ENCODE measurements at places on chromosomes 4 and X.

GRCh38 chr4:18511727-18512126 is 490.2 kb upstream of the LCORL start:
- no peak for DNase-seq

DNA sequence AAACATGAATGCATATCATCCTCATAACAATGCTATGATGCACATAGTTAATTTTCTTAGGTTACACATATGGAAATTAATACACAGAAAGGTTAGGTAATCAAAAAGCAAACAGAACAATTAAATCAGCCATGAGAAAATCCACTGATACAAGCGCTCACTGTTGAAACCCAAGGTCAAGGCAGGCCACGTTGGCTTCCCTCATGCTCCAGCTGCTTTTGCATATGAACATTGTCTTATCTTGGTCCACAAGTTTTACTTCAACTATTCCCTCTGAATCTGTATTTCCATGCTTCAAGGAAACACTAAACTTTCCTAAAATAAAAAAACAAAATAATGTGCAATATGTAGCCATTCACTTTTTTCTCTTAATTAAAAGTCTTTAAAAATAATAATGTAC is 34.5 kb upstream of the PLA2G12A start:
- DNase-seq, result no peak

DNA sequence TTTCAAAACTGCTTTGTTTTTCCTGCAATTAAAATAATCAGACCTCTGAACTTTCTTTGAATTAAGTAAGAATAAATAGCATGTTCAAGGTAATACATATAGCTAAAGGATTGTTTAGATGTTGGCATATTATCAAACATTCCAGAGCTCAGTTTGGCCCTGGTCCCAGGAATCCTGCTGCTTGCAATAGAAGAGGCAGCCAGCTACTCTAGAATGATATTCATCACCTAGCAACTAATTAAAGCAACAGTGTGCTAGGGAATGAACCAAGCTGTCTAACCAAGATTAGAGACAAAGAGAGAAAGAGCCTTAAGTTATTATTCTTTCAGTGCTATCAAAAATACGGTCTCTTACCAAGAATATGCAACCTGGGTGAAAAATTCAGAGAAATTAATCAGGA is 460.9 kb downstream of the GABRG1 start:
- no peak for DNase-seq

- DNase-seq, result no peak
These were observed 69.2 kb downstream of the ZNF732 start for GRCh38 chr4:236028-236427.

Measured in stimulated activated CD4-positive, alpha-beta T cell treated with anti-CD3 and anti-CD28 coated beads, Interleukin-1b, Interleukin-23, amount 100 ng/mL, for 1 hour (primary cell).